A172 (cell line): ENCODE measurements at places on chromosomes 13 and 19. TPM values are rescaled to one million over a fixed set of nuclear protein-coding genes. Genes with fewer than 3 reads are reported as not detected.

Gene DAND5
- 0.10 and 0.36 TPM in 2 replicates for total RNA-seq

Gene DKKL1
- 0.21 TPM in 1 of 2 replicates, not detected in the other for total RNA-seq

DNA sequence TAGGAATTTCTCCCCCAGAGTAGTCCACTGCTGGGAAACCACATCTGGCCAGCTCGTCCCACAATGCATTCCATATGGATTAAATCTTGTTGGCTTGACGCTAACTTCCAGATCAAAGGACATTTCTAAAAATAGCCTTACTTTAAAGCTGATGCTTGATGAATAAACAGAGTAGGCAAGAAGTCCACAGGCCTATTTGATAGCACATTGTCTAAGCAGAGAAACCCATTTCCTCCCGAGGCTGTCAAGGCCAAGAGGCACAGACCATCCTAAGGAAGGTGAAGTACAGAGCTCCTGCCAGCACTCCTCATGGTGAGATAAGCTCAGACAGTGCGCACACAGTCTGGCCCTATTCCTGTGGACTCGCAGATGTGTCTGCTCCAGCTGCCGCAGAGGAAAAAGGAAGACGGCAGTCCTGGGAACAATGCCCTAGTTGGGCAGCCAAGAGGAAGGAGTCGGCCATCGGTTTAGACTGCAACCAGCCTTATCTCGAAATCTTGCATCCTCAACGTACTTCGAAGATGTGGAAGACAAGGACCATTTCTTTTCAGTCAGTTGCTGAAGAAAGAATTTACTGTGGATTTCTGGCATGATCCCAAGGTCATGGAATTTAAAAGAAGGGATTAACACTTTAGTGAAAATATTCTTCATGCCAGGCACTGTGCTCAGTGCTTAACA is 156.8 kb downstream of the RGCC start:
- DNase-seq = peak; percentile 23

DNA sequence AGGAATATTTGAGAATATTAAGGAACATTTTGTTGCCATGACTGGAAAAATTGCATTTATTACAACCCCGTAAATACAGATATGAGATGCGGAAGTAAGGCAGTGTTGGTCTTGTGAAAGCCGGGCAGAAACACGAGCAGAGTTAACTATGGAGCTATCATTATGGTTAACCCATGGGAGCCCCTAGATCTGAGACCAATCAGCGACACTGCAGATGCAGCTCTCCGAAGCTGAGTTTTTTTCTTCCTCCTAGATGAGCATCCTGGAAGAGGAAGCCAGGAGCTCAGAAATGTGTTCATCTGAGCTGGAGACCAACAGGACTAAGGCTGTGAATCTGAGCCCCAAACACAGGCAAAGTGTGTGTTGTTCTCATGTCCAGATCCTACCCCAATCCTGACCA is 123.0 kb upstream of the KL start:
- no peak for DNase-seq

GRCh38 chr13:65656740-65657329 is 1573.3 kb downstream of the PCDH9 start:
- peak; percentile 1 for DNase-seq

DNA sequence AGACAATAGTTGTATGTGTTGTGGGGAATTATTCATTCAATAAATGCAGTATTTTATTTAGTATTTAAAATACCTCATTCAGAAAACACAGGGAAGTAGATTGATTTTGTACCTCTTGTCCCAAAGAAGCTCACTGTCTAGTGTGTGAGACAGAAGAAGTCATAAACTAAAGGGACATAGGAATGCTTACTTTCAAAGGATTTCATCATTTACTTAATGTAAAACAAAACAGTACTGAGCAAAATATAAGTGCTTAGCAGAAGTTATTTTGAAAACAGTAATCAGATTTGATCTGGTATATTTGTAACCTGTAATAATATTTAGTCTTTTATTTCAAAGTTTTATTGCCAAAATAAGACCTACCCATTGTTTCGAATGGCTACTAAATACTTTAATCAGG is 117.9 kb downstream of the TDRD3 start:
- no peak for DNase-seq
